NCI-H1048 (cell line): ENCODE measurements at places on chromosomes 2 and 18.

GRCh38 chr2:100051253-100051652, 91.1 kb downstream of the AFF3 start:
- DNase-seq = no peak

DNA sequence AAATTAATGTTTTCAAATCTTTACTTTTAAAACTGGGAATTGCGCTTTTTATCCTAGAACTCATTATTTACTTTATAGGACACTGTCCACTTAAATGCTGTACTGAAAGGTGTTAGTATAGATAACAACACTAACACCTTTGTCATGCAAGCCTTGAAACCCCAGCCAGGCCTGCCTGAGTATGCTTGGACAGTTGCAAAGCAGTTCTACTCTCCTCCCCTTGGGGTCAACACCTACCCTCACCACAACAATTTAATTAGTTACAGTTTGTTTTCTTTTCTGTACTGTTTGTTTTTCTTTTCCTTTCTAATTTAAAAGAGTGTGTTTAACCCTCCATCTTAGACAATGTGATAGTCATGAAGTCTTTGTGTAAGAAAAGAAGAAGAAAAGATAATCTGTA, 18.9 kb upstream of the FAM98A start:
- DNase-seq = no peak

DNA sequence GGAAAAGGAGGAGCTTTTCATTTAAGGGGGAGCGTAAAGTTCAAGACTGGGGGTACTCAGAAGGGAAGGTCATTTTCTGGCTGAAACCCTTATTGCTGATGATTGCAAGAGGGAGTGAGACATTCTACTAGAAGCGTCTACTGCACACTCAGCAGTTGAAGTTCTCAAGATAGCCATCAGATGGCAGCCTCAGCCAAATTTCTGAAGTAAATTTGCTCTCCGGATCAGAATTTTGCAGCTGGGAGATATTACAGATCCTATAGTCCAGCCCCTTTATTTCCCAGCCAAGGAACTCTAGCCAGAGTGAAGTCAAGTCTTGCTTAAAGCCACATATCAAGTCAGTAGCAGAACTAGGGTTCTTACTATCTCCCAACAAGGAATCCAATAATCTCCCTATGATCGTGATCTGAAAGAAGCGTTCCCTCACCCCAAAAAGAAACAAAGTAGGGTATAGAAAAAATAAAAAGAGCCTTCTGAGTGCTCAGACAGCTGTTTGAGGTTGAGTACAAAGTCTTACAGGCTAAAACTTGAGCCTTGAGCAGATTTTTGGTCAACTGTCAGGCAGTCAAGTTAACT, 24.0 kb downstream of the RAX start:
- peak; percentile 18 for DNase-seq

DNA sequence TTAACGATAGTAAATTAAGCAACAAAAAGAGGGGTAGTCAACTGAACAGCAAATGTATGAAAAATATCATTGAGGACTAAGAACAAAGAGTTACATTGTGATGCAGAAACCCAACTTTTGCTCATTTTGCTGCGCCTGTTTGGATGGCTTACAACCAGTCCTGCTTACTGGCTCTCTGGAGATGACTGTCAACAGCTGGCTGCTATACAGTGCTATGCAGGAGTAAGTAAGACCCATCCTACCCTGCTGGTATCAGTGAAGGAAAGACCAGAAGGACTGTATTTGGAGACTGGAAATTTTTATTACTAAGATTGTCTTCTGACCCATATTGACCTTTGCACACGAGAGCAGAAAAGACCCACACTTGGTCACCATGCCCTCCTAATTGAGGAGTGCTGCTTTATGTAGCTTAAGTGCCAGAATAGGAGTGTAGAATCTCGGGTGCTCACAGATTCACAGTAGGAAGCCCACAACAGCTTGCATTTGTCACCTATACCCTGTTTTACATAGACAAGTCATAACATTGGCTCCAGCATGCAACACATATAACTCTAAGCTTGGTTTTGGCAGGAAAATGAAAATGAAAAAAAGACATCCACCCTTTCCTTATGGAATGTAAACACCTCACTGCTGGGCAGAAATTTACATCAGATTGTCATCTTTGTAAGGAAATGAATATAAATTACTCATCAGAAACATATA, 1915.0 kb upstream of the CELF4 start:
- DNase-seq = no peak
